CD4-positive, alpha-beta T cell treated with Interleukin-17A for 1 hour (primary cell): ENCODE measurements at places on chromosomes 2 and 18.

- DNase-seq: no peak
Measured at GRCh38 chr18:5851998-5852397, 43.3 kb downstream of the TMEM200C start.

DNA sequence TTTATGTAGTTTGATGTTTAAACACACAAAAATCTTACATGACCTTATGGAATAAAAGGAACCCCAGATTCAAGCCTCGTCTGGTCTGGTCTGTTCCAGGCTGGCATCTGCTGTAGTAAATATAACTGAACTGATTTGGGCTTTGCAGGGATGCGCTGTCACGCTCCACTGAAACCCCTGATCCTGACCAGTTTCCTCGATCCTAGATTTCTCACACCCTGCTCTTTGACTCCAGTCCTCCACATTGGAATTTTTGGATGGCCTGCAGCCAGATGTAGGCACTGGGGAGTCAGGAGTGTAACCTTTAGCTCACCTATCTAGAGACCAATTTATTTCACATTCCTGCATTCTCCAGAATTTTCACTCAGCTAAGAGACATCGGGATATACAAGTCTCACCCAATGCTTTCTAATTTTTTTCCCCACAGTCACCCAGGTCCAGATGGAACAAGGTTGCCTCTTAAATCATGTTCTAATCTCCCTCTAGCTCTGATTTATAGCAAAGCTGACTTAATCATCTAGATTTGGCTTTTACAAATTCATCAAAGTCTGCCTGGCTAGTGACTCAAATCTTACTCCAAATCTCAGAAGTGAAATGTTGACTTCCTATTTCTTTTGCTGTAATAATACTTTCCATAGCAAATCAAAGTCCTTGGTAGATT lies 219.6 kb downstream of the CD226 start:
- DNase-seq: no peak

DNA sequence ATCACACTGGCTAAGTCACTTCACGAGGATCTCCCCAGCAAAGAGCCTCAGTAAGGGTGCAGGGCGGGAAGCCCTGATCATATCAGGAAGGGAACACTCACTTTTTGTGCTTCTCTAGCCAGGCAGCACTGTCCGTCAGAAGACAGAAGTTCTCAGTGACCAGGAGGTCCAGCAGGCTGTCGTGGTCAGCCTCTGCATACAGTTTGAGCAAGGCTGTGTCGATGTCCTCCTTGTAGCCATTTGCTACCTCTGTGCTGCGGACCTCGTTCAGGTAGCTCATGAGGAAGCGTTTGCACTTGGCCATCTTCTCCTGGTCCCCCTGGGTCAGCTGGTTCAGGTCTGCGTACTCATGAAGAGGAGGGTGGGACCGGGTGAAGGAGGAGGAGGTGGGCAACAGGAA lies 38.7 kb downstream of the GPR45 start:
- DNase-seq: no peak

GRCh38 chr18:25518716-25519053 lies 166.7 kb upstream of the ZNF521 start:
- no peak for DNase-seq

DNA sequence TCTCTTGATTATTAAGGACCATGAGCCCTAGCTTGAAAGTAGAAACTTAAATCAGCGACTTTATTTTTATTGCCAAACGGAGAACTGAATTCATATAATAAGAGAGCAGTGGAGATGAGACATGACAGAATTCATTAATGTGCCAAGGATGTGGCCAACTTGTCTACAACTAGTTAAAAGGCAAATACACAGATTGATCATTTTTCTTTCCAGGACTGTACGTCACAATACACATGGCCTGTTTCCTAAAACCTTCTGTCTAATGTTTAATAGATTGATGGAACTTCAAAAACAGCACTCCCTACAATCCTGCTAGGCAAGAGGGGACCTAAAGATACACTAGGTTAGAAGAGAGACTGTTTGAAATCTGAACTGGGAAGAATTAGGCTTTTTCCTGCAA lies 647.8 kb downstream of the SATB2 start:
- no peak for DNase-seq

- no peak for DNase-seq
Measured at GRCh38 chr2:209277444-209277843, 146.4 kb upstream of the MAP2 start.

GRCh38 chr2:233449081-233449901 lies 95.0 kb downstream of the DGKD start:
- no peak for DNase-seq

GRCh38 chr2:144241801-144242200 lies 278.1 kb downstream of the ZEB2 start:
- DNase-seq: no peak

- no peak for DNase-seq
Measured at GRCh38 chr18:64180617-64181016, 31.7 kb upstream of the LINC00305 start.

DNA sequence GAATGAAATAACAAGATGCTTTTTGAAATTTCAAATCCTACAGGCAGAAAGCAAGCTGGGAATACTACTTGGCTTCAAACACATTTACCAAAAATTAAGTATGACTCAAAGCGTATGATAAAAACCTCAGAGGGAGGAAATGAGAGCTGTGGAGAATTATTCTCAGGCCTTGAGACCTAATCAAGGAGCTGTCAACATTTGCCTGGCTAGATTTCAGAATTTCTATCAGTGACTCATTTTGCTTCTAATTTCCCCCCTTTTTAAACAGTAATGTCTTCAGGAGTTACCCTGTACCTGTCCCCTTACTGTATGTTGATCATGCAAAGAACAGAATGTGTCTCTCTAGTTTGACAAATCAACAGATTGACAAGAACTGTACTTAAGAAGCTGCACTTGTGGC lies 1324.5 kb upstream of the DDX18 start:
- DNase-seq: no peak

DNA sequence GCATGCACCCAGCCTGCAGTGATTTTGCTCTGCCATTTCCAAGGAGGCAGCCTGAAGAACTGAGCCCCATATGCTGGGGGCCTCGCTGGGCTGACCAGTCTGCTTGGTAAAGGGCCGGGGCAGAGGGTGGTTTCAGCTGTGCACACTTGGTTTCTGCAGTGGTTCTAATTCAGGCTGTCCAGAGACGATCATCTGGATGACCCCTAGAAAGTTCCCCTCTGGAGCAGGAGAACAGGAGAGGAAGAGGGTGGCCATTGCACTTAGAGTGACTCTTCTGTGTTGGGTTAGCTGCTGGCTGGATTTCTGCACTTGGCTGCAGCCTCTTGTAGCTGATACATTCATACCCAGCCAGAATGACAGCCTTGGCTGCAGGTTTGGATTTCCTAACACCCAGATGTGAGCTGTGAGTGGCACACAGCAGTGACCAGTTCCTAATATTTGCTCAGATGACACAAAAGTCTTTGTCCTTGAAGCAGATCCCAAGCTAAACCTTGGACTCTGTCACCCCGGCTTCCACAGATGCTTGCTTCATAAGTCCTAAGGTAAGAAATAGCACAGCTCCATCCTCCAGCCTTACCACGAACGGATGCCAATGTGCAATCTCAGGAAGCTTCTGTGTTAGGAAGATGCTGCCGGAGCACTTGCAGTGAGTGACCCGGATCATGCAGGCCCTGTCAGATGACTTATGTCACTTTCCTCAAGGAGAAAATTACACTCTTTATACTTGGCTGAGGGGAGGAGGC lies 105.6 kb downstream of the HNRNPLL start:
- no peak for DNase-seq

- DNase-seq: no peak
Measured at GRCh38 chr18:55318951-55319441, 269.0 kb downstream of the TCF4 start.

DNA sequence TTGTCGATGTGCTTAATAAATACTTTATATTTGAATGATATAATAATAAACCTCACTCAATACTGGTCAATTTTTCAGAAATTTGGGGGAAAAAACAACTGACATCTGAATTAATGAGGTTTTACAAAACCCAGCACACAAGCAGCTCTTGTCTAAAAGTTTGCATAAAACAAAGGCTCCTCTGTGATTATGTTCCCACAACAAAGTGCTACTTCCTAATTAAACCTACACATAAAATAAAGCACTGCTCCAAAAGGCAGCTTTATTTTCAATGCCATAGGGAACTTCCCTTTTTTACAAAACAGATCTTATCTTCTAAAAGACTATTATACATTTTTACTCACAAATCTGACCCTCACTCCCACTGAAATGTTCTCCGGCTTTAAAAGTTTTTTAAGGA lies 47.1 kb downstream of the LAMA1 start:
- no peak for DNase-seq

DNA sequence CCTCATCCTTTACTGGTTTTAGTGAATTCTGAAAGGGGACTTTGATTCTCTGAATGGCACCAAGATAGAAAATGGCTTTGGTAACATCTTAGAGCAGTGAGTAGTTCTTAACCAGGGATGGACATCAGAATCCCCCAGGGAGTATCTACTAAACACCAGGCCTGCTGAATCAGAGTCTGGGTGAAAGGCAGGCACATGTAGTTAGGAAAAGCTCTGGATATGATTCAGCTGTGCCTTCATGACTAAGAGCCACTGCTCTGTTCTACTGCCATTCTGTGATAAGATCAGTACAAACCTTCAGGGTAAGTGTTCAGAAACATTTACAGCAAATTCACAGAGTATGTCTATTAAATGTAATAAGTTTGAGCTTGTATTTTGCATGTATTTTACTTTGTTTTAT lies 46.2 kb upstream of the B3GNT2 start:
- DNase-seq: no peak
